Mammary epithelial cell (primary cell): ENCODE measurements at places on chromosomes 1 and 21. TPM values are rescaled to one million over a fixed set of nuclear protein-coding genes. Genes with fewer than 3 reads are reported as not detected.

TRIM67 gene
- not detected in 2 replicates for total RNA-seq

CRB1 gene
- not detected in 2 replicates for total RNA-seq

PTPN7 gene
- not detected in 2 replicates for total RNA-seq

SLC30A2 gene
- total RNA-seq = under 0.01 TPM

LIPI gene
- total RNA-seq = not detected in 2 replicates

- no peak for DNase-seq
Observed at GRCh38 chr1:94798462-94798861, 21.7 kb upstream of the SLC44A3 start.

GRCh38 chr1:172384656-172385055 lies 35.8 kb upstream of the C1orf105 start:
- DNase-seq = no peak

DNA sequence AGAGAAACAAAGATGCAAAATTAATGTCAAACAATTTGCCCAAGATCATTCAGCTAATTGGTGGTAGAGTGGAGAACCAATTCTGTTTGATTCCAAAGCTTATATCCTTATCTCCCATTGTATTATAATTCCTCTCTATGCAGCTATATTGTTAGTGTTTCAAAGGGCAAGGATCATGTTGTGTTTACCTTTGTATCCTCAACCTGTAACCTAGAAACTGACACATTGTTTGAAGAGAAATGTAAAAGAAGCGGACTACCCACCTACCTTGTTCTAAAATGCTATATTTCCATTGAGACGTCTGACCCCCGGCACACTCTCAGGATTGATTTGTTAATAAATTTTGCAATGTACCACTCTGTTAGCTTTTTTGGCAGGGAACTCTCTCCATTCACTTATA lies 9.3 kb downstream of the RAVER2 start:
- DNase-seq = no peak

GRCh38 chr1:220207411-220207810 lies 64.8 kb downstream of the RAB3GAP2 start:
- no peak for DNase-seq

- DNase-seq = no peak
Observed at GRCh38 chr1:31264790-31265386, 25.2 kb upstream of the NKAIN1 start.
